NCI-H2171 treated with DMSO at 0.1 percent for 48 hours (cell line): ENCODE measurements at places on chromosomes 6 and 20.

GRCh38 chr6:158087224-158087867, 80.7 kb downstream of the SERAC1 start:
- no peak for DNase-seq

DNA sequence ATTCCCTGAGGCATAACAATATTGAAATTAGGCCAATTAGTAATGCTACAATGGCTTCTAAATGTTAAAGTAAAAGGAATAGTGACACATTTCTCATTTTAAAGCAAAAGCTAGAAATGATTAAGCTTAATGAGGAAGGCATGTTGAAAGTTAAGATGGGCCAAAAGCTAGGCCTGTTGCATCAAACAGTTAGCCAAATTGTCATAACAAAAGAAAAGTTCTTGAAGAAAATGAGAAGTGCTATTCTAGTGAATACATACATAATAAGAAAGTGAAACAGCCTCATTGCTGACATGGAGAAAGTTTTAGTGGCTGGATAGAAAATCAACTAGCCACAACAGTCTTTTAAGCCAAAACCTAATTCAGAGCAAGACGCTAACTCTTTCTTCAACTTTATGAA, 12.9 kb downstream of the OR2A4 start:
- no peak for DNase-seq

- no peak for DNase-seq
These were observed 184.1 kb downstream of the MTFR2 start for GRCh38 chr6:136066005-136066404.

- DNase-seq: no peak
These were observed 19.2 kb upstream of the SSR1 start for GRCh38 chr6:7332090-7332745.

DNA sequence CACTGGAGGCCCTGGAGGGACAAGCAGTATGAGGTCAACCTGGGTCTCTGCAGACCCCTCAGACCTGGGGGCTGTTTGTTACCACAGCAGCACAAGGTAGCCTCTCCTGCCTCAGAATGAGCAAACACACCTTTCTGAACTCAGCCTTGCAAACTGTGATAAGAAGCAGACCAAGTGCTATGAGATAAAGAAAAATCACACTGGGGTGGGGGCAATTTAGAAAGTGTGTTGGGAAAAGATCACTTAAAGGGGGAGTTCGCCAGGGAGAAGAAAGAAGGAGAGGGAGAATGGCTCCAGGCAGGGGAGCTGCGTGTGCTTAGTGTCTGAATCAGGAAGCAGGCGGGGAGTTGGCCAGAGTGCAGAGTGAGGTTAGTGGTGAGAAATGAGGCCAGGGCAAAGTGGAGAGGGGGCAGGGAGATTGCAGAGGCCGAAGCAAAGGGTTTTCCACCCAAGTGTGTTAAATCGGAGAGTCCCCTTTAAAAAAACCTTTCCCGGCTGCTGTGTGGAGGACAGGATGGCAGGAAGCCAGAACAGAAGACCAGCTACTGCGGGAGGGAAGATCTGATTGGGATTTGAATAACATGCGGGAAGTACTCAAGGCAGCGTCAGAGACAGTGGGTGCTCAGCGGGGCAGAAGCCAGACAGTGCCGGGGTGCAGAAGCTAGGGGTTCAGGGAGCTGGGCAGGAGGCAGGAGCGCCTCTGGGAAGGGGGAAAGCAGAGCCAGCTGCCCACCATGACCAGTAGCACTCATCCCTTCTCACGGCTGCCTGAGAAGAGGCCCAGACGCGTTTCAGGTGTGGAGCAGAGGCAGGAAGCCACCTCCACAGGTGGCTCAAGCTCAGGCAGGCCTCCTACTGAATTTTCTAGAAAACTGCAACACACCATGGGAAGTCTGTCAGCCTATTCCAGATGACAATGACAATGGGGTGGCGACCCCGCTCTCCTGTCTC, 9.0 kb downstream of the ADA start:
- DNase-seq: peak; percentile 68

DNA sequence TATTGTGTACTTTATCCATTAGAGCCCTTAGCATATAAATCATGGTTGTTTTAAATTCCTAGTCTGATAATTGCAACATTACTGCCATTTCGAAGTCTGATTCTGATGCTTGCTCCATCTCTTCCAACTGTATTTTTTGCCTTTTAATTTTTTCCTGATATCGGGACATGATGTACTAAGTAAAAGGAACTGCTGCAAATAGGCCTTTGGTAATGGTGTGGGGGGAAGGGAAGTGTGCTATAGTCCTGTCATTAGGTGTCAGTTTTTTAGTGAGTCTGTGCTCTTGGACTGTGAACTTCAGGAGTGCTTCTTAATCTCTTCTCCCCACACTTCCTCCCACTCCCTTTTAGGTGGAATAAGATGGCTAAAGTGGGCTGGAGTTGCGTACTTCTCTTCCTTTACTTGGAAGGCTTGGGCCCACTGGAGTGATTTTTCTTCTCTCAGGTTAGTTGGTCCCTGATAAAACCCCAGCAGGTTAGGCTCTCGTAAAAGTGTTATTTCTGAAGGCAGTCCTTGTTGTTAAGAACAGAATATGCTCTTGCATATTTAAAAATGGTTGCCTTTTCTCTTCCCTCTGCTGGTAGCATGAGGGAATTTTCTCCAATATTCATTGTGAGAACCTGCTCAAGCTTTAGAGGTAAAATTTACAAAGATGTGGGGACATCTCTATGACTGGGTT, 18.1 kb downstream of the STXBP5 start:
- no peak for DNase-seq

- DNase-seq: no peak
These were observed 306.6 kb upstream of the ECI2 start for GRCh38 chr6:4441981-4442434.
